ENCODE measurements at places on chromosomes 16 and 17.
A peak's percentile ranks its signal among the peaks of the same experiment; 100 is the strongest.

- no peak for DNase-seq
These were observed 2.3 kb downstream of the GP2 start for GRCh38 chr16:20325005-20325404.

DNA sequence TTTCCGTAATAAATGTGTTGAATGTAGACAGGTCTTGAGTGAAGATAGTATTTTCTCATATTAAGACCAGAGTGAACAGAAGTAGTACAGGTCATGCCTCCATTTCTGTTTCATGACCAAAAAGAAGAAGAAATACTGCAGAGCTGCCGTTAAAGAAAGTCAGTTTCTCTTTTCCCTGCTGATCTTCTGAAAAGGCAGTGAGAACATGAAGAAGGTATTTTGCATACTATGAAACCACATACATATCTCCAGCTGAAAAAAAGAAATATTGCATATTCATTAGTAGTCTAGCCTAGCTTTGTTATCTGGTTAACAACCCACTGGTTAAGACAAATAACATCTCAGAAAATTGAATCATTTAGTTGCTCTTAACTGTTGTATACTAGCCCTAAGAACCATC, 138.4 kb downstream of the PHKB start:
- DNase-seq = no peak

- no peak for DNase-seq
These were observed 267.1 kb downstream of the C16orf95 start for GRCh38 chr16:87050142-87050541.

DNA sequence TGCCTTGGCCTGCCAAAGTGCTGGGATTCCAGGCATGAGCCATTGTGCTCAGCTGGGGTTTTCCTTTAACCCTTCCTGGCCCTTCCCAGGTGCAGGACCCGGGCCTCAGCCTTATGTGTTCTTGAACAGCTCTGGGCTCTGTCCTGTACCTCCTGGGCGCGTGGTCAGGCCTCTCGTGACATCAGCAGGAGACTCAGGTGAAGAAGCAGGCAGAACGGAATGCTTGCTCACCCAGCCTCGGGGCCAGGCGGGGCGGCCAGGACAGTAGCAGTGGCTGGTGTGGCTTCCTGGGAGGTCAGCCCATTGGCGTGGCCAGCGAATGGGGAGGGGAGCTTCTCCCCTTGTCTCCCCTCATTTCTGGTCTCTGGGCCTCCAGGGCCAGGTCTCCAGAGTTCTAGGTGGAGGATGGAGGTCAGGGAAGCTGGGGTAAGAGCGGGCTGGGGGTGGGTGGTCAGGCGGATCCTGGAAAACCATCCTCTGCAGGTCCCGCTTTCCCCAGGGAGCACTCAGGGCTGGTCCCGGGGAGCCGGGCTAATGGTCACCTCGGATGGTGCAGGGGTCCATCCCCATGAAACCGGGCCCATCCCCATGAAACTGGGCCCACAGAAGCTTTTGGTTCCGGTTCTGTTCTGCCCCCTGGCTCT, 281.5 kb downstream of the SEC14L1 start:
- no peak for DNase-seq

DNA sequence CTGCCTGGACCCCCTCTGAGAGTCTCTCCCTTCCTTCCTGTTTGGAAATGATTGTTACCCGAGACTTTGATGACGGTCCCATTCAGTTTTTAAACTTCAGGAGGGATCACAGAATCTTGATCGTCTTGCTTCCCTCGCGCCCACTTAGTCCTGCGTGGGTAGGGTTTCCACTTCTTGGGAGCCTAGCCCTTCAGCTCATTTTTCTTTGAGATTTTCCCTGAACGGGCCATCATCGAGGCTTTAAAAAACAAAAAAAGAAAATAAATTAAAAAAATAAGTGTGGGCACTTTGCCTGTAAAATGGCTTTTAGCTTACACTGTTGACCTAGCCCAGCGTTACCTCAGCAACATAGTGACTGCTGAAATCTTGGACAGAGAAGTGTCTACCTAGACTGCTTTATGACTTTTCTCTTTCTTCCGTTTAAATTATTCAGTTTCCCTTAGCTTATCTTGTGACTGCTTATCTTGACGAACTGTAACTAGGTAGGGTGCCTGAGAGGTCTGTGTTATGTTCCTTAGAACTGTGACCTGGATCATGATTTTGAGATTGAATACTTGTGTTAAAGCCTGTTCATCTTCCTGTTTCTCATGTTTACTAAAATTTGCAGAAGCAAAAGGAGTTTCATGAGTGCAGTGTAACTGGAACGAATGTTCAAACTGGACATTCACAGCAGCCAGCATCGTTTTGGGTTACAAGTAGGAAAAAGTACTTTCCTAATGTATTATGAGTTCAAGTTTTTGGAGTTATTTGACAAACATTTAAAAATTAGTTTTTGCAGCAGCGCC, 874 bp downstream of the WWP2 start:
- no peak for DNase-seq

DNA sequence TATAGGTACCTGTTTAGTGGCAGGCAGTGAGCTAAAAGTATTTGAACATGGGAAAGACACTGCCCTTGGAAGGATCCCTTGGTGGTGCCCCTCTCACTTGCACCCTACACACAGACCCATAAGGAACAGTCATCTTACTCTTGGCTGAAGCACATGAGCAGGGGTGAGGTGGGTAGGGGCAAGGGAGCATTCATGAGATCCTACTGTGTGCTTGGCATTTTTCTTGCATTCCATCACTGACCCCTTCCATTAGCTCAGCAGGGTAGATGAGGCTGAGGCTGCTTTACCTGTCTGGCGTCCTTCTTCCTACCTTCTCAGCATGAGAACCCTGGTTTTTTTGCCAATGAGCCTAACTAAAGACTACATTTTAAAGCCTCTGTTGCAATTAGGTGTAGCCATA, 48.3 kb downstream of the CCT6B start:
- DNase-seq = no peak

DNA sequence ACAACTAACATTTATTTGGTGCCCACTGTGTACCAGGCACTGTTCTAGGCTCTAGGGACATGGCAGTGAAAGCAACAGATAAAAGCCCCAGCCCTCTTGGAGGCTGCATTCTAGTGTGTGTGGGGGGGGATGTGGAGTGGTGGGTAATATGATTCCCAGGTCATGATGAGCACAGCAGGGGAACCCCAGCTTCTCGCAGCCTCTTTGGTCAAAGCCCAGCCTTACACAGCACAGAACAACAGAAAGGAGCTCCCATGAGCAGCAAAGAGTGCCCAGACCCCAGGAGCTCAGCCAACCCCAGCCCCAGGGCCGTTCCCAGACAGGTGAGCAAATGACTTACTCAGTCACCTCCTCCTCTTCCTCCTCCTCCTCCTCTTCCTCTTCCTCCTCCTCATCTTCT, 21.9 kb downstream of the CNGB1 start:
- no peak for DNase-seq

DNA sequence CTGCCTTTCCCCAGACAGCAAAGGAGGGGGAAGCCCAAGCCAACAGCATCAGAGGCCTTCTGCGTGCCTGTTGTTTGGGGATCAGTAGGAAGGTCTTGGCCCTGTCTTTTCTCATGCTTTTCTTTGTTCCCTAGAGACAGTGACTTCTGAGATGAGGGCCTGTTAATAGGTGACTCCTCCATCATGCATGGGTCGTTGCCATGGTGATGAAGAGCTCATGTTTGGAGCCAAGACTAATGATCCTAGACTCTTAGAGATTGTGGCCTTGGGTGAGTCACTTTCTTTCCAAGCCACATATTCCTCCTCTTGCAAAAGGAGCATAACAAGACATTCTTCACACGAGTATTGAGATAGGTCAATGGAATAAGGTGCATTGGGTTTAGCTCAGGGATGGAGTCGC, 201.1 kb upstream of the ASIC2 start:
- no peak for DNase-seq

GRCh38 chr17:69066482-69066881, 5.8 kb upstream of the ABCA9 start:
- DNase-seq = no peak

- peak; percentile 96 for DNase-seq
These were observed 2.4 kb upstream of the PRR15L start for GRCh38 chr17:47959825-47960655.

GRCh38 chr16:10206215-10206614, 24.0 kb upstream of the GRIN2A start:
- DNase-seq = no peak

DNA sequence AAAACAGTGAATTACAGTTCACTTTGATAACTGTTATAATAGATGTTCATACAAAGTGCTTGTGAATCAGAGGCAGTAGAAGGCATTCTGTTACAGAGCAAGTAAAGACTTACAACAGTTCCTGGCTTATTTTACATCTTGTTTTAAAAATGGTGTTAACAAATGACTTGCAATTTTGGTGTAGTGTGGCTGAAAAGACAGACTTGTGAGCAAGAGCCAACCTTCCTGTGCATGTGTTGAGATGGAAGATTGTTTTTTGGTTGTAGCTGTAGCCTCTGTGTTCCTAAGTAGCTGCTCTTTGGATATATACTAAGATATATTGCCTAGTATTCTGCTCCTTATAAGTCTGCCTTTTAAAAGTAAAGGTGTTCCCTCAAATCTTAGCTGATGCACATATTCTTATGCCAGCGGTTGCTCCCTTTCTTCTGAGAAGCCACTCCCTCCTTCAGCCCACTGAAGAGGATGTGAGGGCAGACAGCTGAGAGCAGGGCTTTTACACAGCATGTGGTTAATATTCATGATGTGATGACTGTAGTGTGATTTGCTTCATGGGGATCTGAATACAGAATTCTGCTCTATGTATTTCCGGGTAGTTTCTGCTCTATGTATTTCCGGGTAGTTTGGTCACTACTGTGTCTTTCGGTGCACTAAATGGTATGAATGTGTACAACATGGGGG, 182.3 kb downstream of the PHKB start:
- DNase-seq = no peak

DNA sequence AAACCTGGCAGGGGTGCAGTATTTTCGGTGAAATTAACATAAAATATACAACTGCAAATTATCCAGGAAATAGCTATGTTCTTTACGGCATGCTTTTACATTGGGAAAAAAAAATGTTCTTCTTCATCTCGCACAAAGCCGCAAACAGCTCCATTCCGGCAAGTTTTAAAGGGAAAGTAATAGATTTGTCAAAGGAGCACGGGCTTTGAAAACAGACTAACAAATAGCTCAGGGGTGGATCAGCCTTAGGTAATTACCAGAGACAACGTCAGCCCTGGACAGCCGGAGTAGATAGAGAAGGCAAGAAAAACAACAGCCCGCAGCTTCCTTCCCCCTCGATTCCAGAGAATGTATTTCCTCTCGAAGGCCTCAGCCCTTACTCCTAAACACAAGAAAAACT, 222.5 kb downstream of the C16orf78 start:
- DNase-seq = no peak

DNA sequence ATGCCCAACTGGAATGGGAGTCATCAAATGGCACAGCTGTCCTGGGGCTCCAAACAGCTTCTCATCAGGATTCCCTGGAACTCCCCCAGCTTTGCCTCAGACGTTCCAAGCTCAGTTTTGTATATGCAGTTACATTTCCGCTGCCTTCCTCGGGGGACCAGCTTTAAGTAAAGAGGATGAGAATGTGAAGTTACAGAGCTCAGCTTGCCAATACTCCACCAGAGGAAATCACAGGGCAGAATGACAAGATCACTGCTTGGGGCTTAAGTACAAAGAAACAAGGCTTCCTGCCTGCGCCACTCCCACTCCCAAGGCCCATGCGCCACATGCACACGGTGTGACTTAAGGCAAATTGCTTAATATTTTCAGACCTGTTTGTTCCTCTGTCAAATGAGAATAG, 272.4 kb upstream of the CDH11 start:
- no peak for DNase-seq
